ENCODE measurements at places on chromosomes 16 and 17.

DNA sequence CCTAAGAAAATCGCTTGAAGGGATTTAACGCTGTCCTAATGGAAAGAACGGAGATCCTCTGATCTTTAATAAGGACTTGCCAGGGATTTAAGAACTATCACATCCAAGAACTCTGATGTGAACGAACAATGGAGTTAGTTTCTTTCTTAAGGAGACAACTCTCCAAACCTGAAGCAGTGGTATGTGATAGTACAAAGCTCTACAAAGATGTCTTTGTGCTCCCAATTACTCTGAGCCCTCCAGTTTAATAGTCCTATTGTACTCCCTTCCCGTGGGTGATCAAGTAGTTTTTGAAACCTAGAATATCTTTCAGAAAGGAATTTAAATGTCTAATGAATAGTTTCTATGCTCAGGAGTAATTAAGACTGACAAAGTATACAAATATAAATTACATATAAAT lies 123.8 kb downstream of the FTO start:
- no peak for DNase-seq

DNA sequence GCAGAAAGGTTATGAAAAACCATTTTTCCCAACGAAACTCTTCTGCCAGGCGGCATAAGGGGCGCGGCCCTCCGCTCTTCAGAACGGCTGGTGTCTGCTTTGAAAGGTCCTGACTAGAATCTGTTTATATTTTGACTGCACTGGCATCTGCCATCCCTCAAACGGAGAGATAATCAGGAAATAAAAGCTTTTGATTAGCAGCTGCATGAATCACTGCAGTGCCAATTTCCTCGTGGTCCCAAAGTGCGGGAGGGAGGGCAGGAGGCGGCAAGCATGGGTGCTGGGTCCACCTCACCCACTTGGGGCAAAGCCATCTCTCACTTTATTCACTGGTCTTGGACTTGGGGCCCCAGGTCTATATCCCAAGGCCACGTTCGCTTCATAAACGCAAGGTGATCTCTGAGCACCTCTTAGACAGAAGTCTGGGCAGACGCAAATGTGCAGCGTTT lies 49.7 kb downstream of the TBC1D16 start:
- DNase-seq, result no peak

DNA sequence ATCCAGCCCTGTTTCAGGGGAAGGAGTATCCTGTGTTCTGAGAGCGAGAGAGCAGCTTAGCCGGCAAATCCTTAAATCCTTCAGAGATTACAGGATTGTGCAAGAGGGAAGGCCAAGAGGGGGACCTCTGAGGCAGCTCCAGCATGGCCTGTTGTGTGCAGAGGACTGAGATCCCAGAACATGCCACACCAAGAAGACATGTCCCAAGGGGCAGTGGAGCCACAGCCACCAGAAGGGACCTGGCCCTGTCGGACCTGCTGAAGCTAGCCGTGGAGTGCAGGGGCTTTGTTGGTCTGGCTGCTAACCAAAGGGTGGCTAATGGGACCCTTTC lies 1.6 kb upstream of the MRC2 start:
- DNase-seq, result no peak

DNA sequence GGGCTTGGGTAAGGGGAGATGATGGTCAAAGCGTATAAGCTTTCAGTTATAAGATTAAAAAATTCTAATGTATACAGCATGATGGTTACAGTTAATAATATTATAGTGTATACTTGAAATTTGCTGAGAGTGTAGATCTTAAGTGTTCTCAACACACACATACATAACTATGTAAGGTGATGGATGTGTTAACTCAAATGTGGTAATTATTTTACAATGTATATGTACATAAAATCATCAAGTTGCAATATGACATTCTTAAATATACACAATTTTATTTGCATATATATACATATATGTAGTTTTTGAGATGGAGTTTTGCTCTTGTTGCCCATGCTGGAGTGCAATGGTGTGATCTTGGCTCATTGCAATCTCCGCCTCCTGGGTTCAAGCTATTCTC lies 7.2 kb downstream of the ZKSCAN2 start:
- no peak for DNase-seq

GRCh38 chr16:66278604-66279262 lies 87.8 kb upstream of the CDH5 start:
- DNase-seq, result no peak

DNA sequence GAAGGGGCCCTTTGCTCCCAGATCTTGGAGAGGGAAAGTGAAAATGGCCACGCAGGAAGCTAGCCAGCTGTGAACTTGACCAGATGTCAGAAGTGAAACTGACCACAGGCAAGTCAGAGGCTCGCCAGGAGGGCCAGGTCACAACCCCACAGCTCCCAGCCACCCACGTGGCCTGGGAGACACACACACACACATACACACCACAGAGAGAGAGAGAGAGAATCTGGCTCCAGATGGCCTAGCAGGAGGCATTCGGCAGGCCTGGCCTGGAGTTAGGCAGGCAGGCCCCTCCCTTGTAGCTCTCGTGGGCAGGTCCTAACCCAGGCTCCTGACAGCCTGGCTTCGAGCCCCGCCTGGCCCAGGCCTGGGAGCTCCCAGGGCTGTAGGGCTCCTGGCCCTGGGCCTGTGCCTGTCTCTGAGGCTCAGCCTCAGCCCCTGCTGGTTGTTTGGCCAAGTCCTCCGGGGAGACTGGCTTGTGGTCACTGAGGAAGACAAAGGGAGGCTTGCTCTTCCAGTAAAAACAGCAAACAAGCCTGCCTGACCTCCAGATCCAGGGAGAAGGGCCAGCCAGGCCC lies 20.2 kb downstream of the NGFR start:
- no peak for DNase-seq

DNA sequence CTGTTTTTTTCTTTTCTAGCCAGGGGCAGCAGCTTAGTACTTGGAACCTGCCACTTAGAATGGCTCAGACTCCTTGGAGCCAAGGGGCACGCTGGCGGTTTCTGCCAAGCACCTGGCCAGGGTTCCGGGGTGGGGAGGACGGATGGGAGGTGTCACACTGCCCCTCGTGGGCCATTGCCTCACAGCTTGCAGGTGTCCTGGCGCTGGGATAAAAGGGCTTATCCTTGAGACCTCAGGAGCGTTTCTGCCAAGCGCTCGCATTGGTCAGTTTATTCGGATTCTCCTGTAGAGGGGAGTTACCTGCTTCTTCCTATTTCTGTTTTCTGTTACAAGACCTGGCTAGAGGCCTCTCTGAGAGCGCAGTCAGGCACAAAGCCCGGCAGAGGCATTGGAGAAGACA lies 234.6 kb downstream of the MSI2 start:
- no peak for DNase-seq

GRCh38 chr17:10156948-10157607 lies 41.3 kb downstream of the GAS7 start:
- no peak for DNase-seq

GRCh38 chr16:56708525-56709442 lies 21.1 kb upstream of the NUP93 start:
- no peak for DNase-seq

GRCh38 chr17:41547921-41548843 lies 20.1 kb upstream of the KRT19 start:
- DNase-seq, result peak; percentile 85

GRCh38 chr16:66238696-66239095 lies 127.8 kb upstream of the CDH5 start:
- DNase-seq, result no peak

- no peak for DNase-seq
These were observed 73.2 kb downstream of the ZNF18 start for GRCh38 chr17:11924076-11924475.

GRCh38 chr16:66240631-66241395 lies 125.7 kb upstream of the CDH5 start:
- no peak for DNase-seq

- DNase-seq, result no peak
These were observed 91.4 kb upstream of the GSE1 start for GRCh38 chr16:85521552-85522307.

GRCh38 chr16:29700253-29700987 lies 21.4 kb downstream of the QPRT start:
- peak; percentile 70 for DNase-seq

GRCh38 chr17:50266384-50267073 lies 7.7 kb upstream of the TMEM92 start:
- no peak for DNase-seq

GRCh38 chr17:26774291-26775218 lies 519.4 kb upstream of the WSB1 start:
- DNase-seq, result no peak

- no peak for DNase-seq
These were observed 272.8 kb upstream of the KCNJ16 start for GRCh38 chr17:69802045-69802740.

DNA sequence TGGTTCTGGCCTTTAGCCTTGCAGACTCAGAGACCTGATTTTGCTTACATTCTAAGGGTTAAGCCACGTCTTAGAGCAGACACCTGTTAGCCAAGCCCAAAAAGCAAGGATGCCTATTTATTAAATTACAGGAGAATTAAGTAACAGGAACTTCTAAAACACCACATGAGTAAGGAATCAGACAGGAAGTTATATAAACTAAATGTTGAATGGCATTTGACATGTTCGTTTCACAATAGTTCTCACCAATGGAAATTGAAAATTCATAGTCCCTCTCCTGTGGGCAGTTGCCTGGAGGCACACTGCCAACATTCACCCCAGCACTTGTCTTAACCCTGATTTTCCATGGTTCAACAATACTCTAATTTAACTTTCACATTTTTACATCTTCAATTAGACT lies 9.0 kb downstream of the KRTAP9-7 start:
- DNase-seq, result no peak

DNA sequence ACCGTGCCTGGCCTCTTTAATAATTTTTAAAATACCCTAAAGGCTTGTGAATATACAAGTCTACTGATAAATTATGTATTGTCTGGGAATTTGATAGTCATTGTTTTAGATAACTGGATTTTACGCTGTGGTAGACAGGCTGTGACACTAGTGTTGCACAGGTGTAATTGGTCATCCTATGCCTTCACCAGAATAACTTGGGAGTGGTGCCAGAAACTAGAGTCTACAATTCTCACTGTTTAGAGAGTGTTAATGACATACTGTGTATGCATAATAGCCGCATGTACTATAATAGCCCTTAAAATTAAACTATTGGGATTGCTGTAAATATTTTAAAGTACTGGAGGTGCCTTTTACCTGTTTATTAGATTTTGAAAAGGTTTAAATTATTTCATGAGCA lies 11.4 kb downstream of the CNEP1R1 start:
- DNase-seq, result no peak

GRCh38 chr16:10880594-10881452 lies 3.8 kb downstream of the CIITA start:
- DNase-seq, result no peak

- no peak for DNase-seq
These were observed 9.3 kb downstream of the TACO1 start for GRCh38 chr17:63609816-63610573.

DNA sequence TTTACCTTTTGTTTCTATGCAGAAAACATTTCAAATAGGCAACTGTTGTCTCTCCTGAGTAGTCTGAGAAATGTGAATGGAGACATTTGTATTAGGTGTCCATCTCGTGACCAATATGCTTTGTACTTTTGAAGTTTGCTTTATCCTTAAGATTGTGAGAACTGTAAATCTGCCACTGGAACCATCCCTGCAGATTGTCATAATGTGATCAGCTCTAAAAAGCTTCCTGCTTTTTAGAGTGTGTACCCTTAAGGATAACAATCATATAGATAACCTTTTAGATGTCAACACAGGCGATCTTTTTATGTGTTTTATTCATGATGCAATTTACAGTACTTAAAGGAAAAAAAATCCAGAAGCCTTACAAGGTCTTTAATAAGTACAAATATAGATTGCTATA lies 63.5 kb downstream of the PRKCA start:
- no peak for DNase-seq

- DNase-seq, result no peak
These were observed 68.5 kb upstream of the ATP2A3 start for GRCh38 chr17:4032738-4033137.

- no peak for DNase-seq
These were observed 5.5 kb upstream of the EPX start for GRCh38 chr17:58187063-58187462.

GRCh38 chr16:31532896-31533295 lies 5.2 kb downstream of the AHSP start:
- DNase-seq, result no peak

DNA sequence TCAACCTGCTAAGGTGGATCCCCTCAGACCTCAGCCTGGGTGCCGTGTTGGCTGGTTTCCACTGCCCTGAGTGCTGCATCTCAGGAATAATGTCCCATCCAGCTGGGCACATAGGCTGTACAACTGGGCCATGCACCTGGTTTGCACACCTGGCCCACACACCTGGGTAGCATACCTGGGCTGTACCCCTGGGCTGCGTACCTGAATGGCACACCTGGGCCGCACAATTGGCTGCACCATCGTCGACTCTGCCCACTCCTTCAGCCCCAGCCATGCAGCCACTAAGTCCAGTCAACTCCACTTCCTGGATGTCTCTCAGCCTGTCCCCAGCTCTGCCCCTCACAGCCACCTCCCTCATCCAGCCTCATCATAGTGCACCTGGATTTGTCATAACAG lies 7.9 kb downstream of the SLC5A10 start:
- DNase-seq, result no peak

- no peak for DNase-seq
These were observed 92.4 kb upstream of the HSBP1 start for GRCh38 chr16:83715217-83715920.

GRCh38 chr17:68718465-68718864 lies 117.3 kb upstream of the FAM20A start:
- DNase-seq, result no peak

DNA sequence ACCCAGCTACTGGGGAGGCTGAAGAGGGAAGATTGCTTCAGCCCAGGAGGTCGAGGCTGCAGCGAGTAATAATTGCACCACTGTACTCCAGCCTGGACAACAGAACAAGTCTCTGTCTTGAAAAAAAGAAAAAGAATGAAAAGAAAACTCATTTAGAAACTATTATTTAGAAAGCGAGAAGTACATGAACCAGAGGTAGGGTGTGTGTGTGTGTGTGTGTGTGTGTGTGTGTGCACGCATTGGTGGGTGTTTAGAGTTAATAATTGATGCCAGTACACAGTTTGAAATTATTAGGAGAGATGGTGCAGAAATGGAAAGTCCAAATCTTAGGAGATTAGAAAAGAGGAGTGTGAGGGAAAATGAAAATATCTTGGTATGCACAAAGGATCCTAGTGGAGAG lies 106.6 kb downstream of the MRTFB start:
- no peak for DNase-seq

DNA sequence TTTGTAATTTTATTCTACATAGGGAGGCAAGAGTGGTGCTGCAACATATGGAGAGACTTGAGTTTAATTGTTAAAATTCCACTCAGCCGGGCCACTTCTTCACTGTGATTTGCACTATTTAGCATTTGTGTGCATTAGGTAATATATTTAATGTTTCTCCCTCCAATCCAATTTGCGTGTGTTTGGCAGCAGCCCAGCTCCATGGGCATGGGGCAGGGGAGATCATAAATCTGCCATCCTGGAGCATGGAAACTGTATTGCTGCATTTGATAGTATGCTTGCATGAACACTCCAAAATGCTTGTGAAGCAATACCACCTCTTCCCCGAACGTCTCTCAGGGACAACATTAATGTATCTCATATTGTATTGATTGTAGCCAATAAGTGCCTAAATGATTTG lies 339.1 kb upstream of the RBFOX1 start:
- DNase-seq, result no peak
